Thoracic aorta (tissue), 2 donors: ENCODE measurements at places on chromosomes 4 and X.

GRCh38 chr4:3765271-3766035 lies 732 bp upstream of the ADRA2C start:
- H3K27me3 ChIP-seq = no peaks in the 10 kb centered on the region
- peaks cover 19% of the 10 kb centered on the region for H3K4me1 ChIP-seq
- H3K27ac ChIP-seq = peak overlapping the region; percentile 94
- DNase-seq = peak; percentile 62

- H3K27me3 ChIP-seq = no peaks in the 10 kb centered on the region
- DNase-seq = peak; percentile 27
- H3K36me3 ChIP-seq = no peaks in the 10 kb centered on the region
Measured at GRCh38 chr4:1870578-1871443, at the start of gene NSD2. TSS of gene NSD2 (plus strand) at chr4:1871393. CDS start at chr4:1900655, 29,262 bp downstream.

- no peaks in the 10 kb centered on the region for H3K27me3 ChIP-seq
- no peaks in the 10 kb centered on the region for H3K4me1 ChIP-seq
- H3K4me3 ChIP-seq = no peak overlapping the region
- no peaks in the 10 kb centered on the region for H3K36me3 ChIP-seq
- no peak overlapping the region for H3K27ac ChIP-seq
Measured at GRCh38 chrX:117196481-117196880, 733.7 kb upstream of the CT83 start.

- H3K27me3 ChIP-seq = no peaks in the 10 kb centered on the region
- H3K36me3 ChIP-seq = no peaks in the 10 kb centered on the region
- no peak for DNase-seq
- peak overlapping the region; percentile 80 for H3K27ac ChIP-seq
- peaks cover 30% of the 10 kb centered on the region for H3K4me1 ChIP-seq
Measured at GRCh38 chr4:74474345-74475090, 29.6 kb downstream of the AREG start.

GRCh38 chr4:97150966-97151365 lies 992.3 kb downstream of the STPG2 start:
- H3K27me3 ChIP-seq = no peaks in the 10 kb centered on the region
- DNase-seq = no peak
- H3K4me3 ChIP-seq = no peak overlapping the region
- no peaks in the 10 kb centered on the region for H3K4me1 ChIP-seq

DNA sequence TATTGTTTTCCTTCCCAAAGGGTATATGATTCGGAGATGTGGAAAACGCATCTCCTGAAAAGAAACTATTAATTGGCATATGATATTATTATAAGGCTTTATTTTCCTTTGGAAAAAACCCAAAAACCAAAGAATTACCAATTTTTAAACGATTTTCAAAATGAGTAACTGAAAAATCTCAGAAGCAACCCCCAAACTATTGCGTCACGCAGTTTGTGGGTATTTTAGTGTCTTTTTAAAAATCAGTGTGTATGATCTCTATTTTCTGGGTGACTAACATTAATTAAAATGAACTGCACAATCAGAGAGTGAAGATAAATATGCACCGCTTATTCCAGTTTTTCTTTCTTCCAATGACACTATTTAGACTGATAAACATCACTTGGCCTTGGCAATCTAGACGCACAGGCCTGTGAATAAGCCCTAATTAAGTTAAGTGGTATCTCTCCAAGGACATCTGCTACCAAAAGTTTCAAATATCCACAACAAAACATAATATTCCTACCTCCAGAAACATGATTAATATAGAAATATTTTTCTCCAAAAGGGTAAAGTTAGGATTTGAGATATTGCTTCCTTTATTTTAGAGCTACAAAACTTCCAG lies 511.5 kb upstream of the FAM241A start:
- H3K36me3 ChIP-seq = no peaks in the 10 kb centered on the region
- H3K4me1 ChIP-seq = no peaks in the 10 kb centered on the region
- no peak overlapping the region for H3K27ac ChIP-seq
- H3K27me3 ChIP-seq = no peaks in the 10 kb centered on the region
- DNase-seq = no peak

DNA sequence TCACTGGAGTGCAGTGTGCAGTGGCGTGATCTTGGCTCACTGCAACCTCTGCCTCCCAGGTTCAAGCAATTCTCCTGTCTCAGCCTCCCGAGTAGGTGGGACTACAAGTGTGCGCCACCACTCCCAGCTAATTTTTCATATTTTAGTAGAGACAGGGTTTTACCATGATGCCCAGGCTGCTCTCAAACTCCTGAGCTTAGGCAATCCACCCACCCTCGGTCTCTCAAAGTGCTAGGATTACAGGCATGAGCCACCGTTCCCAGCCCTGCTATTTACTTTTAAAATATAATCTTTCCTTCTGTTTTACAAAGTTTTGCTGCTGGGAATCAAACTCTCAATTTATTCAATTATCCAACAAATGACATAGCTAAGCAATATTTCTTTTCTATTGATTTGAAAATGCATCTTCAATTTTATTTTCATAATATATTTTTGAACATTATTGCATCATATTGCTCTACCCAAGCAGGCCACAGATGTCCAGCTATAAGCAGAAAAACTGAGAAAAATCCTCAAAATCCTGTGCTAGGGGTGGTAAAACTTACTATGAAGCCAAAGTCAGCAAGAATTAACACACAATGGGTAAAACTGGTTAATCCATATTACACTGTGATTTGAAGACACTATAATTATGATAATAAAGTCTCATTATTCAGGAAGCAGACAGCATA lies 5.2 kb downstream of the TIFA start:
- H3K27me3 ChIP-seq = no peaks in the 10 kb centered on the region
- no peak for DNase-seq
- H3K4me3 ChIP-seq = no peak overlapping the region
- peaks cover 5% of the 10 kb centered on the region for H3K36me3 ChIP-seq
- no peak overlapping the region for H3K27ac ChIP-seq
- peaks cover 31% of the 10 kb centered on the region for H3K4me1 ChIP-seq

GRCh38 chr4:75950213-75950815 lies 9.5 kb upstream of the NAAA start:
- H3K27ac ChIP-seq = no peak overlapping the region
- no peak for DNase-seq
- peaks cover 38% of the 10 kb centered on the region for H3K36me3 ChIP-seq
- H3K4me1 ChIP-seq = no peaks in the 10 kb centered on the region

- no peaks in the 10 kb centered on the region for H3K36me3 ChIP-seq
- no peak for DNase-seq
- no peak overlapping the region for H3K27ac ChIP-seq
- H3K4me1 ChIP-seq = no peaks in the 10 kb centered on the region
Measured at GRCh38 chr4:183458005-183458404, 13.6 kb downstream of the CDKN2AIP start.

- no peak overlapping the region for H3K4me3 ChIP-seq
- peaks cover 12% of the 10 kb centered on the region for H3K4me1 ChIP-seq
- H3K27ac ChIP-seq = peak overlapping the region; percentile 38
- H3K27me3 ChIP-seq = no peaks in the 10 kb centered on the region
- no peak for DNase-seq
Measured at GRCh38 chrX:46561824-46562657, 11.5 kb upstream of the CHST7 start.

- H3K27me3 ChIP-seq = no peaks in the 10 kb centered on the region
- H3K4me1 ChIP-seq = no peaks in the 10 kb centered on the region
- no peaks in the 10 kb centered on the region for H3K36me3 ChIP-seq
Measured at GRCh38 chr4:1113311-1114009, at the start of gene RNF212. TSS of gene RNF212 (minus strand) at chr4:1113564. CDS start at chr4:1113464, 100 bp downstream.

GRCh38 chrX:119684916-119685224 lies 8.1 kb downstream of the SEPTIN6 start:
- H3K27ac ChIP-seq = peak overlapping the region; percentile 44
- H3K4me3 ChIP-seq = peak overlapping the region; percentile 17
- H3K36me3 ChIP-seq = no peaks in the 10 kb centered on the region

DNA sequence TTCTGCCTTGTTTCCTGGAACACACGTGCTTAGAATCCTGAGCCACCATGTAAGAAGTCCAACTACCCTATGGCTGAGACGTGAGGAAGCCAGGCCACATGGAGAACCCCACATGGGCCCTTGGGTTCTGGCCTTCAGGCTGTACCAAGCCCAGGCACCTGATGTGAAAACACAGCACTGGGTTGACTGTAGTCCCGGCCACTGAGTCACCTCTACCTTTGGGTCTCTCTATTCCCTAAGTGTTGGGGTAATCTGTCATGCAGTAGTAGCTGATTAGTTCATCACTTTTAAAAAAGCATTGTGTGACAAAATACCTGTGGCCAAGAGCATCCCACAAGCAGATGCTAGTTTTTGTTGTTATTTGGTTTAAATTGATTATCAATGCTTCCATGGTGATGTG lies 24.3 kb downstream of the CFAP97 start:
- H3K27ac ChIP-seq = peak overlapping the region; percentile 57
- no peak for DNase-seq
- H3K4me3 ChIP-seq = no peak overlapping the region
- H3K36me3 ChIP-seq = no peaks in the 10 kb centered on the region
- peaks cover 28% of the 10 kb centered on the region for H3K4me1 ChIP-seq

- no peaks in the 10 kb centered on the region for H3K36me3 ChIP-seq
- H3K4me3 ChIP-seq = no peak overlapping the region
- DNase-seq = no peak
- no peaks in the 10 kb centered on the region for H3K4me1 ChIP-seq
Measured at GRCh38 chrX:104135677-104136076, 21.1 kb downstream of the SLC25A53 start.

DNA sequence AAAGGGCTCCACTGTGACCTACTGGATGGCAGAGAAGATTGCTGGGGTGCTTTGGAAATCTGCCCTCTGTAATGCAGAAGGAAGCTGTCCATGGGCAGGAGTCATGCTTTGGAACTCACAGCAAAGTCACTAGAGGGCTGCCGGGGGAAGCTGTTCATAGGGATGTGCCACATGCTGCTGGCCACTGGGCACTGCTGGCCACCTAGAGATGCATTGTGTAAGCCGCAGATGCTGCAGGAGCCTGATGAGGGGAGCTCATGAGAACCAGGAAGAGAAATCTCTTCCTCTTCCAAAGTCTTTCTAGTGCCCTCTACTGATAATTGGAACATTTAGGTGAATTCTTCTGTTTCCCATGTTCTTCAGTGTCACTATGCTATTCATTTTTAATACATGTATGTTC lies 31.2 kb upstream of the UXT start:
- H3K4me3 ChIP-seq = no peak overlapping the region
- H3K27me3 ChIP-seq = no peaks in the 10 kb centered on the region
- H3K4me1 ChIP-seq = no peaks in the 10 kb centered on the region
- no peak overlapping the region for H3K27ac ChIP-seq

DNA sequence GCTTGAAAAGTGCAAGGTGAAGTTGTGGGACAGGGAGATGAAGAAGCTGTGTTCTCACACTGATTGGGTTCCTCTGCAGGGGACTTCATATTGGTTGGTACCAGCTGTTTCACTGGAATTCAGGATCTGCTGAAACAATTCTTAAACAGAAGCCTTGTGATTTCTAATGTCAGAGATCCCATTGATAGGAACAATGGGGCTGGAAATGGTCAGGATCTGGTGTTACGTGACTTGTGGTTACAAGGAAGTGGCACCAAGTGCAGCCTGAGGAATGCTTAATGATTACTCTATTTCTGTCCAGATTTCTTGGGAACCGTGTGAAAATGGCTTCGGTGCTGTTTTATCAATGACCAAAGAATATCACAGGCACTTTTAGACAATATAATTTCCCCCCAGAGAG lies 68.1 kb downstream of the MOSPD2 start:
- H3K36me3 ChIP-seq = no peaks in the 10 kb centered on the region
- H3K27ac ChIP-seq = no peak overlapping the region
- no peaks in the 10 kb centered on the region for H3K27me3 ChIP-seq
- no peak overlapping the region for H3K4me3 ChIP-seq

- no peaks in the 10 kb centered on the region for H3K27me3 ChIP-seq
- H3K27ac ChIP-seq = no peak overlapping the region
- H3K36me3 ChIP-seq = no peaks in the 10 kb centered on the region
- no peak for DNase-seq
- no peak overlapping the region for H3K4me3 ChIP-seq
Measured at GRCh38 chr4:40378619-40379018, 43.5 kb downstream of the CHRNA9 start.

DNA sequence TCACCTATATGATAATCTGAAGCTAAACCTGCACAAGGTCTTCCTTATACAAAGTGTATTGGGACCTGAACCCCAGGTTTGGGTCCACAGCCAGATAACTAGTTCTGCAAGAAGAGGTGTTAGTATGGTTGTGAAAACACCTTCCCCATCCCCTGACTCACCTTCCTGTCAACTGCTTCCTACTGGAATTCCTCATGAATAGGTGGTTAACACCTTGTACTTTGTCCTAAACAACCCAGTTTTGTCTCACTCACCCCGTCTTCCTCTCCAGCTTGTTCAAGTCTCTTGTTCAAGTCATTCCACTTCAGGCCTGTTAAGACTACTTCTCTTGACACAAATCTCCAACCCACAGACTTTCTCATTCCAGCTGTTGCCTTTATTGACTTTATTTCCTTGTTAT lies 45.5 kb downstream of the CCNG2 start:
- H3K36me3 ChIP-seq = no peaks in the 10 kb centered on the region
- H3K4me3 ChIP-seq = no peak overlapping the region
- H3K4me1 ChIP-seq = no peaks in the 10 kb centered on the region
- no peaks in the 10 kb centered on the region for H3K27me3 ChIP-seq
- no peak for DNase-seq

DNA sequence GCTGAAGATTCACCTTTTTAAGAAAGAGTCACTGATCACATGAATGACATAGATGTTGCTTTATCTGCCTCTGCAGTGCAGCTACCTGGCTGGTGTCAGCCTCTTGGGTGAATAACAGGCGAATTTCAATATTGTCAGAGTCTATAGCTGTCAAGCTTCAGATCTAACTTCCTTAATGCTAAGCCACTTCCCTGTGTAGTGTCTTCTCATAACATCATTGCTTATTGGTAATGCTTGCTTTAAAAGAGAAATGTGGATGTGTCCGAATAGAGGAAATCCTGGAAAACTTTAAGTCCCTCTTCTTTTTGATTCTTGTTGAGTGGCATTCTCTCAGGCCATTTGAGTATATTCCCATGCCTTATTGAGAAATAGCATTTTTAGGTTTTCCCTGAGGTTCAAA lies 7.3 kb upstream of the IGFBP7 start:
- no peaks in the 10 kb centered on the region for H3K36me3 ChIP-seq
- peak overlapping the region; percentile 94 for H3K27ac ChIP-seq
- DNase-seq = no peak
- peaks cover 4% of the 10 kb centered on the region for H3K4me1 ChIP-seq
- no peak overlapping the region for H3K4me3 ChIP-seq

- no peak overlapping the region for H3K4me3 ChIP-seq
- no peaks in the 10 kb centered on the region for H3K27me3 ChIP-seq
- H3K27ac ChIP-seq = no peak overlapping the region
- H3K36me3 ChIP-seq = no peaks in the 10 kb centered on the region
Measured at GRCh38 chr4:1031346-1031745, 19.9 kb downstream of the FGFRL1 start.
